ENCODE measurements at places on chromosomes 5 and 9.

DNA sequence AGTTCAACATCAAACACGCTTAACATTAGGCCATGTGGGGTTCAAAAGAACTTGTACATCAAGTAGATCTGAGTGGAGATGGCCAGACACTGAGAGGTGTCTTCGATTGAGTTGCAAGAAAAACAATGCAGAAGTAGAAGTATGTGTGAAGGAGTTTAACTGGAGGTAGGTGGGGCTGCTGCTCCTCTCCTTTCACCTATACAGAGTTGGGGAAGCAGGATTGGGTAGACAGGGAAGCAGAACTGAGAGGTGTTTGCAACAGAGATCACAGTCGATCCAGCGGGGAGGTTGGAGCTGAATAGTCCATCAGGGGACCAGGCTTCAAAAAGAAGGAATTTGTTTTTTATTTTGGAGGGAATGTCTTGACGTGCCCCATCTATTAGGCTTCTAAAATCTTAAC, 61.7 kb upstream of the SLC27A6 start:
- peak; percentile 20 for DNase-seq

GRCh38 chr9:75644649-75645048, 245.8 kb upstream of the PCSK5 start:
- no peak for DNase-seq

- no peak for DNase-seq
Observed at GRCh38 chr9:130629443-130630070, 34.8 kb upstream of the PRDM12 start.

DNA sequence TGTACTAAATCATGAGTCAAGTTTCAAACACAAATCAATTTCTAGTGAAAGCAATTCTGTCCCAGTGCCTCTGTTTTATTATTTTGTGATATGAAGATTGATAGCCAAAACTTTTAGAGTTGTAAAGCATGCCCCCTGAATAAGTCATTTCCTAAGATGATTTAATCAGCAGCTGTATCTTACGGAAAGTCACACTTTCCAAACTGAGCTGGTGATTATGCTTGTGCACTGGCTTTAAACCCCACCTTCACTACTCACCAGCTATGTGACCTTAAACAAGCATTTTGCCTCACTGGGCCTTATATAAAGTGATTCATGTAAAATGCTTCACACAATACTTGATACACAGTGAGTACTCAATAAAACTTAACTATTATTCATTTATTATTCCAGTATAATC, 78.1 kb downstream of the EDIL3 start:
- no peak for DNase-seq

GRCh38 chr9:78618735-78619134, 321.8 kb downstream of the PSAT1 start:
- peak; percentile 12 for DNase-seq

DNA sequence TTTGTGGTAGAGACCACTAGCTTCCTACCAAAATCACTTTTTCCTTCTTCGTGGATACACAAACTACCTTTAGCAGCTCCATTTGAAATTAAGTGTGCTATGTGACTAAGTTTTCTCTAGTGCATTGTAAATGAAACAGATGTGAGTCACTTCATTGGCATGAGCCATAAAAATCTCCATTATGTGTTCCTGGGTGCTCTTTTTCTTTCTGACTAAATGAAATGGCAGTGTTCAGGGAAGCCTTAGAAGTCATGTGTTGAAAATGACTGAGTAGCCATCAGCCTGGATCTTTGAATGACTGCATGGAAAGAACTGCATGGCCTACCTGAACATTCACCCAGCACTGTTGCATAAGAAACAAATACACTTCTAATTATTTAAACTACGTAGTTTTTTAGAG, 107.9 kb downstream of the NDUFAF2 start:
- peak; percentile 74 for DNase-seq

GRCh38 chr5:133295520-133295919, 243.7 kb downstream of the HSPA4 start:
- DNase-seq, result no peak

GRCh38 chr5:37553720-37554404, 174.7 kb downstream of the WDR70 start:
- no peak for DNase-seq

DNA sequence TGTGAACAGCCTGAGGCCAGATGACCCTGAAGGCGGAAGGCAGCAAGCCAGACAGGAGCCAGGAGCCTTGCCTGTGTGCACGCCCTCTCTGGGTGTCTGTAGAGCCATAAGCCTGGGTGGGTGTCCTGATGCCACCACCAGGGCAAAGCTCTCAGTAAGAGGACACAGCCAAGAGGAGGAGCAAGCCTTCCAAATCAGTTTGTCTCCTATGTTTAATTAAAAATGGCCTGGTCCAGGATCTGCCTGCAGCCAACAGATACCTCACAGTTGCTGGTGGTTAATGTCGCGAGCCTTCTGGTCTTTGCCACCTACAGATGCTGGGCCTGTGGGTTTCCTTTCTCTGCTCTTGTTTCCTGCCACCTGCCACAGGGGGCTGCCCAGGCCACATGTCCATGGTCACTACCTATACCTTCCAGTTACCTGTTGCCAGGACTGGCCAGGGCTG, 56.9 kb downstream of the SYK start:
- DNase-seq, result no peak

DNA sequence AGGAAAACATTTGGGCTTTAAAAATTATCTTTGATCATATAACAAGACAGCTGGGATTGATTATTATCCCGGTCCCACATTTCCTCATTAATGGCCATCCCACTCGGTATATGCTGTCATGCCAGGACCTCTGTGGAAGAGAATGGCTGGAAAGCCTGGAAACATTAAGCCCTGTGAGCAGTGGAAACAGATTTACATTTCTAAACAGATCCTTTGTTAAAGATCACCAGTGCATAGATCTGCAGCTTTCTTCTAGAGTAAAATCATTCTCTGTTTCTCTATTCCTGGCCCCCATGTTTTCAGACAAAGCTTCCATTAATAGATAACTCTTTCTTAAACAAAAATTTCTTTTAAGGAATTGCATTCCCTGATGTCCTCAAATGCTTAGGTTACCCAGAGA, 152.2 kb downstream of the CAVIN4 start:
- DNase-seq, result no peak

- no peak for DNase-seq
Observed at GRCh38 chr9:132327537-132327936, 27.2 kb downstream of the SETX start.

DNA sequence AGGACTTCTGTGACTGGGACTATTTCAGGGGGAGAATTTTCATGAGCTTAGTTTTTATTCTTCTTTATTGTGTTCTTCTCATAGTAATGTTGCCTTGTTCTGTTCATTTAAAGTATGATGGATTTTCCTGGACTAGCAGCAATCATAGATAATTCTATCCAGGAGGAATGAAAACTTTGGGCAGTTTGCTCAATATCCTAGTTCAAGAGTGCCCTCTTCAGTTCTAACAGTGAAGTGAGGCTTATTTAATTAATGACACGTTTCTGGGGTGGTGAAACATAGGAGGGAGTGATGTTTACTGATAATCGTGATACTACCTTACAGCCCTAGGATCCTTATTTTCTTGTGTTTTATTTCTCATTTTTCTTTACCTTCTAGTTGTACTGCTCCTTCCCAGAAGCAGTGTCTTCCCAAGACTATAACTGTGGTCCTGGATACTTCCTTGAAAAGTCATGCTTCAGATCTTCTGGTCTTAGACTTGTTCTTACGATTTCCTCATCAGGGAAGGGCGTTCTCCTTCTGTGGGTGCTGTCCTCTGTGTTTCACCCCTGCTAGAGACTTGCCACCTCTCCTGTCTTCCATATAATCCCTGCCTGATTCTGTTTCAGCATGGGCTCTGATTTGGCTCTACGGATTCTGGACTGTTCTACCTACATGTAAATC, 57.4 kb downstream of the CFAP95 start:
- DNase-seq, result peak; percentile 55

GRCh38 chr5:146732962-146733361, 145.6 kb downstream of the PPP2R2B start:
- no peak for DNase-seq

GRCh38 chr9:125434986-125435775, 173.6 kb downstream of the GAPVD1 start:
- DNase-seq, result no peak

GRCh38 chr5:14407051-14407450, 174.5 kb upstream of the OTULINL start:
- DNase-seq, result no peak

DNA sequence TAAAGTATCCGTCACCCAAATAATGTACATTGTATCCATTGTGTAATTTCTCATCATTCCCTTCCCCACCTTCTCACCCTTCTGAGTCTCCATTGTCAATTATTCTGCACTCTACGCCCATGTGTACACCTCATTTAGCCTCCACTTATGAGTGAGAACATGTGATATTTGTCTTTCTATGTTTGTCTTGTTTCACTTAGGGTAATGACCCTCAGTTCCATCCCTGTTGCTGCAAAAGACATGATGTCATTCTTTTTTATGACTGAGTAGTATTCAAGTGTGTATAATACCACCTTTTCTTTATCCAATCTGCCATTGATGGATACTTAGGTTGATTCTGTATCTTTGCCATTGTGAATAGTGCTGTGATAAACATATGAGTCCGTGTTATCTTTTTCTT, 4.9 kb upstream of the SPATA31C2 start:
- DNase-seq, result no peak

GRCh38 chr9:112037281-112038016, 137.6 kb downstream of the SUSD1 start:
- no peak for DNase-seq

DNA sequence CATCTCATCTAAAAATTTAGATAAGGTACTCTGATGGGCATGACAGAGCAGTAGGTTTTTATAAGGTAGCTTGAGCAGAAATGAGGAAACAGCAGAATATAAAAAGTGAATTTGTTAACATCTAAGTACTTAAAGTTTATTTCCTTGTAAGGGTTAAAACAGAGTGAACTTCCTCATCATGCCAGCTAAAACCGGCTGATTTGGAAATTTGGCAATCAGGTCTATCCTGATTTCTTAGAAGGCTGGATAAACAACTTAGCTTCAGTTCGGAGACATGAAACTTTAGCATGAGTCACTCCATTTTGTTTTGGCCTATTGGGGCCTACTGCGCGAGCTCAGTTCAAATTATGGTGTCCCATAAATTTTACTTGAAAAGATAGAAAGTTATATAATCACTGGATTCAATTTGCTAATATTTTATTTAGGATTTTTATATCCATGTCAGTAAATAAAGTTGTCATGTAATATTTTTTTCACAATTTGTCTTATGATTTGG, 241.6 kb upstream of the RORB start:
- no peak for DNase-seq

GRCh38 chr5:104052558-104053352, 490.2 kb upstream of the NUDT12 start:
- DNase-seq, result no peak

DNA sequence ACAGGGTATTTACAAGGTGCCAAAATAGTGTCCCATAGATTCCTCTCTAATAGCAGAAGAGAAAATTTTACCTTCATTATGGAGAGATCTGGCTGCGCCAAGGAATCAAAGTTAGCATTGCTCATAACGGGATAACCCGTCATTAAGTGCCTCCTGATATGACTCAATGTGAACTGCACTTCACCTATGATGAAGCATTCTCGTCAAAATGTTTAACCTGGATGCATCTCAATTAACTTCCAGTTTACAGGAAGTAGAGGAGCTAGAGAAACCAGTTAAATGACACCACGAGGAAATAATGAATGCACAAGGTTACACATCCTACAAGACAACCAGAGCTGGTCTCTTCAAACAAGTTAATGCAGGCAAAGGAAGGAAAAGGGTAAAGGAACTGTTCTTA, 17.2 kb downstream of the FBXW11 start:
- no peak for DNase-seq

DNA sequence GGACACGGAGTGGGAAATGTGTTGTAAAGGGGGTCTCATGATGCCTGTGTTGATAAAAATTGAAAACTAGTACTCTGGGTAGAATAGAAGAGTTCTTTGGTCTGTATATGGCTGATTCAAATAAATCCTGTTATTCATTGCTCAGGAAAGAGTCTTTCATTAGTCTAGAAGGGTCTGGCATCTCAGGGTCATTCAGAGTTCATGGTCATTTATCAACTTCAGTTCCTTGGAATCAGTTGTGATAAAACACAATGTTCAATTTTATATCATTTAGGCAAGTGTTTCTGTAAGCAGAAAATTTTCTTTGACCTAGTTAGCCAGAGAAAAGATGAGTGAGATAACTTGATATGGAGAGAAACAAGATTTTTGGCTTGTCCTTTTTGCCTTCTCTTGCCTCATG, 36.3 kb downstream of the SPATA31D1 start:
- DNase-seq, result no peak

DNA sequence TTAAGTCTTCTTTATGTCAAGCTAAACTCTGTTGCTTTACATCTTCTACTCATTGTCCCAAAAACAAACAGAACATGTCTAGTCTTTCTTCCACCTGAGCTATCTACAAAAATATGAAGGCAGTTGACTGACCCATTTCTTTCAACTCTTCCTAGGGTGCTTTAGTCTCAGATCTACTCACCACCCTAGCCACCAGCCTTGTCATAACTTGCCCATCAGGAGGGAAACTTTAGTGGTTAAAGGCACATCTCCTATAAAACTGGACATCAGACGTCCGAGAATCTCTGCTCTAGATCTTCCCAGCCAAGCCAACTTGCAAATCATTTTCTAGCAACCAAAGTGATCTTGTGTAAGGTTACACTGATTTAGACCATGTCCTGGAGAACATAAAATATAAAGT, 205.0 kb downstream of the ACTL7B start:
- no peak for DNase-seq

DNA sequence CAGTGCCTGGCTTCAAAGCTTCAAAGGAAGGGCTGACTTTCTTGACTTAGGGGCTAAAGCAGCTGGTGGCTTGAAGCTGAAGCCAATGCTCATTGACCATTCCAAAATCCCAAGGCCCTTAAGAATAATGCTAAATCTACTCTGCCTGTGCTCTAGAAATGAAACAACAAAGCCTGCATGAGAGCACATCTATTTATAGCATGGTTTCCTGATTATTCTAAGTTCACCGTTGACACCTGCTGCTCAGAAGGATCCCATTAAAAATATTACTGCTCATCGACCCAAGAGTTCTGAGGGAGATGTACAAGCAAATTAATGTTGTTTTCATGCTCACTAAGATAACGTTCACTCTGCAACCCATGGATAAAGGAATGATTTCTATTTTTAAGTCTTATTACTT, 6.7 kb downstream of the TMEM174 start:
- no peak for DNase-seq

- peak; percentile 72 for DNase-seq
Observed at GRCh38 chr5:64165500-64166200, at the start of gene RNF180. Gene RNF180, plus strand, starts transcription at chr5:64165843. Its CDS starts 34,965 bp downstream, at chr5:64200808.

Measured in mesendoderm (in vitro differentiated cells).